ENCODE measurements at places on chromosomes 7 and 10.

- peak; percentile 90 for DNase-seq
Measured at GRCh38 chr10:31017534-31018355, 13.9 kb downstream of the ZNF438 start.

DNA sequence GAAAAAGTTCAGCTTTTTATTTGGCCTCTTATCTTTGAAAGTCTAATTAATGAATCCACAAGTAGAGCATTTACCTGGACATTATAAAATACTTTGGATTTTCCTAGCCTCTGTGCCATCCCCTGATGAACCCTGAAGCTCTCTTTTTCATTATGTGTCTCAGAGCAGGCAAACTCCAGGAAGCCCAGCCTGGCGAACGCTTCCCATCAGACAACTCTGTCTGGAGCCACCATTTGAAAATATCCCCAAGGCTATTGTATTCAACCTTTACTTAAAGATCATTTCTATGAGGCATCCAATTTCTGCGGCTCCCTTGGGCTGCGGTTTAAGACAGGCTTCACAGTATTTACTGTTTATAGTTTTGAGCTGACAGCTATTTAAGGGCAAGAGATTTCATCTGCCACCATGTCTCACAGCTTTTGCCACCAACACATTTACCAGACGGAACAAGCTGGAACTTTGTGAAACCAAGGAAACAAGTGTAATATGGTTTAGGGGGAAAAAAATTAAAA, 257.2 kb upstream of the GLI3 start:
- no peak for DNase-seq

DNA sequence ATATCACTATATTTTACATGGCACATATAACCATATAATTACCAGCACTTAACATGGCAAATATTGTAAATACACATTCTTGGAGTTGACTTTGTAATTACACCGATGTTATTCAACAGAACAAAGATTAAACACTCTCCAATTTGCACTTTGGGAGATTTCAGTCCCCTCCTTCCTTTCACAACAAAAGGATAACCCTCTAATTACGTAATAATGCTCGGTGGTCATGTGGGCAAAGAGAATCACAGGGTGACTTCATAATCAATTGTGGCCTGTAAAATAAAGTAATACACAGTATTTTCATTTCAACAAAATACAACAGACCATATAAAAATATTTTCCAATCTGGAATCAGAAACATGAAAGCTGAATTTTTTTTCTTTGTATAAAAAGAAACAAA, 73.2 kb downstream of the RHOBTB1 start:
- no peak for DNase-seq

GRCh38 chr7:1669064-1669951, 769 bp upstream of the ELFN1 start:
- peak; percentile 90 for DNase-seq

DNA sequence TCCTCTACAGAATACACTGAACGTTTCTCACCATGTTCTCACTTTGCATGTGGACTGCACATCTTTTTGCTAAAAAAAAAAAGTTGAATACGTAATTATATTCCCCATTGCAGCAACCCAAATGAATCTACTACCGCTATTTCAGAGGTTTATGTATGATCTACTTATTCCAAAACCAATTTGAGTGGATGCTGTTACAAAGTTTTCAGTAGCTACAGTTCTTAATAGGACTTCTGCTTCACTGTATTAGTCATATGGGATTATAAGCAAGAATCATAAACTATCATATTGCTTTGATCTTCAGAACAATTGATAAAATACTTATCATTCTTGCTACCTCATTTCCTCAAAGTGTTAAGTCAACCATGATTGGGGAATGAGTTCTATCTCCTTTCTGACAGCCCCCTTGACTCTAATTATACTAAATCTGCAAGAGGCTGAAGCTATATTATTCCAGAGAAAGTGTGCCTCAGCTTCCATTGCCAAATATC, 257.0 kb downstream of the PARD3 start:
- no peak for DNase-seq

GRCh38 chr10:77226452-77226851, 411.2 kb downstream of the KCNMA1 start:
- no peak for DNase-seq

DNA sequence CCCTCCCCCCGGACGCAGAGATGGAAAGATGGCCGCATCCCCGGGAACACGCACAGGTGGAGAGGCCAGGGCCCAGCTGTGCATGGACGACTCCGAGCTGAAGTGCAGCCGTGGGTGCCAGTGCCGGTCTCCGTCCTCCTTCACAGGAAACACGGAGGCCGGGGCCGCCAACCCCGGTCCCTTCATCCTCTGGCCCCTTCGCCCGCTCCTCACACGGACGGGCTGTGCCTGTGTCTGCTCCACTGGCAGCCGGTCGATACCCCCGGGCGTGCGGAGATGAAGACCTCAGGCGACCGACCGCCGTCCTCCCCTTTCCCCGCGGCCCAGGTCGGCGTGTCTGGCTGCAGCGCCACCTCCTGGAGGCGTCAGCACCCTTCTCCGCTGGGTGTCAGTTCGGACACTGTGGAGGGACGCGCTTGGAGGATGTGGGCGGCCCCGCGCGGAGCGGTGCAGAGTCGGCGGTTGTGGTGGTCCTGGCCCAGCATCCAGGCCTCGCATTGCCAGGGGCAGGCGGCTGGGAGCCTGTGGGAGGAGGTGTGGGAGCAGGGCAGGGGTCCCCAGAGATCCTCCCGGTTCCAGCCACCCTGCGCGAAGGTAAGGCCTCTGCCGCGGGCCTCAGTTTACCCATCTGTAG, 9.9 kb downstream of the ZNF511 start:
- peak; percentile 82 for DNase-seq

GRCh38 chr10:100371482-100372027, 24.5 kb downstream of the SCD start:
- no peak for DNase-seq

- no peak for DNase-seq
Measured at GRCh38 chr10:111077479-111077784, 603 bp downstream of the ADRA2A start.

DNA sequence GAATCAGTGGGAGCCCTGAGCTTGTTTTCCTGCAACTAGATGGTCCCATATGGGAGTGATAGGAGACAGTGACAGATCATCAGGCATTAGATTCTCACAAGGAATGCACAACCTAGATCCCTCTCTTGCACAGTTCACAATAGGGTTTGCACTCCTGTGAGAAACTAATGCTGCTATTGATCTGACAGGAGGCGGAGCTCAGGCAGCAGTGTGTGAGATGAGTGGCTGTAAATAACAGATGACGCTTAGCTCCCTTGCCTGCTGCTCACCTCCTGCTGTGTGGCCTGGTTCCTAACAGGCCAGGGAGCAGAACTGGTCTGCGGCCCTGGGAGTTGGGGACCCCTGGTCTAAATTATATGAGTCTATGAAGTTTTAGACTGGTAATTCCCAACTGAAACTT, 3.9 kb downstream of the MIOS start:
- peak; percentile 84 for DNase-seq

DNA sequence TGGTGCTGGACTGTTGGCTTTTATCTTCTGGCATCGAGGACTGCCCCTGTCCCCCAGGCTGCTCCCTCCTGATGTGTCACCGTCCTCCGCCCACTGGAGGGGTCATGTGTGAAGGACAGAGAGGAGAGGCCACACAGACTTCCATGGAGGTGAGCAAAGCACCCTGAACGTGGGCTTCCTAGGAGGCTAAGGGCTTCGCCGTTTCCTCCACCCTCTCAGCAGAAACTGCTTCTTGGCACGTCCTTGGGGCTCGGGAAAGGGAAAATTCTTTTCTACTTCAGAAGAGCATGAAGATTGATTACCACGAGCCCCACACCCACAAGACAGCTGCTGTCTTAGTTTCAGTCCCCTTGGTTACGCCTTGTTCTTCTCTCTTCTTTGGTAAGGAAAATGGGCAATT, 218.2 kb downstream of the CCDC3 start:
- no peak for DNase-seq

GRCh38 chr10:130453721-130454542, 317.7 kb downstream of the GLRX3 start:
- no peak for DNase-seq

DNA sequence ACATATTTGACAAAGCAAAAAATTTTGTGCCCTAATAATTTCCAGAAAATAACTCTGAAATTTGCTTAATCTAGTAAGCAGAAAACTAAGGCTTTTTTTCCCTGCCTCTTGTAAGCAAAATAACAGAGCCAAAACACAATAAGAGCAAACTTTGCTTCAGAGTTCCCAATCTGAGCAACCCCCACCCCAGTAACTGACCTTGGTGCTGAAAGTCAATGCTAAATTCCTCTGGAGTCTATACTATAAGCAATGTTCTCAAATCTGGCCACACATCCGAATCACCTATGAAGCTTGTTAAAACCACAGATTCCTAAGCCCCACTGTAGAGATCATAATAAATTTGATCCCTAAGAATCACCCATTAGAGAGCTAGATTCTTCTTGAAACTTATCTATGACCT, 150.5 kb downstream of the ELAPOR2 start:
- no peak for DNase-seq

DNA sequence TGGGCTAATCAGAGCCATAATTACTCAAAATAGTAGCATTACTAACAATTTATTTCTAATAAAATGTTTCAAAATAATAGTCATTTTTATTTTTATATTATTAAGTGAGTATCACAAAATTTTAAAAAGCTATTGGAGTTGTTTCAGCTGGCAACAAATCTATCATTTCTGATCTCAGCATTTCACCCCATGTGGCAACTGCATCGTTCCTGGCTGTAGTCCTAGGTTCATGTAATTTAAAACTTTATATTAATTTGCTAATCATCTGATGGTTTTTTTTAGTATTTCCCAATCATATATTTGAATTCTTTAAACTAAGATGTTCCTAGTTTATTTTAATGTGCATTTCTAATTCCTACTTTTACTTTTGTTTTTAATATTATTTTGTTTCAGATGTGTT, 293.0 kb upstream of the AKR1E2 start:
- no peak for DNase-seq

DNA sequence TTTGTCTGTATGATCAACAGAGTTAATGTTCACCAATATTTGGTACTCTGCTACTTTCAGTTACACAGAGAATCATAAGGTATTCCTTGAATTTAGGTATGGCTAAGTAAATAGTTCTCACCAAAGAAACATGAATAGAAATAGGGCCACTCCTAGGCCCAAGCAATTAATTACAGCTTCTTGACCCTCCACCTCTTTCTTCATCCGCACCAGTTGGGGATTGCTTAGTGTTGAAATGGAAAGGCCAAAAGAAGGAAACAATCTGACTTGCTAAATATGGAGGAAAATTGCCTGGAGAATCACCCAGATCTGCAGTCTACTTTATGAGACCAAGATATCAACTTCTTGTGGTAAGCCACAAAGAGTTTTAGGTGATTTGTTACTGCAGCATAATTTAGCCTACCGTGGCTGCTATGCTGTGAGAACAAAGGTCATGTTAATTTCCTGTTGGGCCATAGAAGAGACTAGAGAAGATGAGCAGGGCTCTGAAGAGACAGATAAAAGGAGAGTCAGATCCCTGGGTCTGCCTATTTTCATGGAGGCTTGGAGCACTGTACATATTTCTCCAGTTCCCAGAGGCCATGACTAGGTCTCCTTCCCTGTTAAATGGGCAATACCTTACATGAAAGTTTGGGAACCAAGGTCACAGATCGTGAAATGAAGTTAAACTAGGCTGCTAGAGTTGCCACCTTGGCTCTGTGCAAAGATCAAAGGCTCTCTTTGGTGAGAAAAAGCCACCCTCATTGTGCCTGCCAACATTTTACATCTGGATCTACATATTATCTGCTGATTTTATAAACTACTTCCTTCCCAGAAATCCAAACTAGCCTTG, 93.3 kb upstream of the GDF10 start:
- no peak for DNase-seq

DNA sequence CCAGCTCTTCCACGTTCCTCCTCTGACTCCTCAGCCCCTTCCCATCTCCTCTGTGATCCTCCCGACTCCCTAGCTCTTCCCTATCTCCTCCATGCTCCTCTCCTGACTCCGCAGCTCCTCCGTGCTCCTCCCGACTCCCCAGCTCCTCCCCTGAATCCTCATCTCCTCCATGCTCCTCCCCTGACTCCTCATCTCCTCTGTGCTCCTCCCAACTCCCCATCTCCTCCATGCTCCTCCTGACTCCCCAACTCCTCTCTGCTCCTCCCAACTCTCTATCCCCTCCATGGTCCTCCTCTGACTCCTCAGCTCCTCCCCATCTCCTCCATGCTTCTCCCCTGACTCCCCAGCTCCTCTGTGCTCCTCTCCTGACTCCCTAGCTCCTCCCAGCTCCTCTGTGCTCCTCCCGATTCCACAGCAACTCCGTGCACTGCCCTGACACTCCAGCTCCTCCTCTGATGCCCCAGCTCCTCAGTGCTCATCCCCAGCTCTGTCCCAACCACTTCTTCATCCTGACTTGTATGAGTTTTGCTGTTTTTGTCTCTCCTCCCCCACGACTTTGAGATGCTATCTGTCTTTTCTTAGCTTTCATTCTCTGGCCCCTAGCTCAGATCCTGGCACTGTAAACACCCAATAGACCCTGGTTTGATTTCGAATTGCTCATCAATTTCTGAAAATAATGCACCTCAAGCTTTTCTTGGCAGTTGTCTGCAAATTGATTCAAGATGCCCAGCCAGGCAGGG, 38.3 kb downstream of the OAT start:
- no peak for DNase-seq

- no peak for DNase-seq
Measured at GRCh38 chr7:45155357-45155900, 2.2 kb upstream of the RAMP3 start.

DNA sequence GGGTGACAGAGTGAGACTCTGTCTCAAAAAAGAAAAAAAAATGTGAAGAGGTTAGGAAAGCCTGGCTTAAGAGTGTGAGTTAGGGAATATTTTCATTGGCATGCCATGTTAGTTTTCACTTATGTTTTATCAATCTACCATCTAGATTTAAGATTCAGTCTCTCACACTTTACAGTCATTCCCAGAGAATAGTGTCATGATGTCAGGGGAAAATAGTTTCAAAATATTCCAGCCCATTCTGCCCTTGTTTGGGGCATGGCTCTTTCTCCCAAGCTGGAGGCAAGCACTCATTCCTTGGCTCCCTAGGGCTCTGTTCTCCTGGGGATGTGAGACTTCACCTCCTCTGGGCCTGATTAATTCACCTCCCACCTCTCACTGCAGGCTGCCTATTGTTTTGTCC, 331.5 kb downstream of the CXCL12 start:
- DNase-seq, result no peak

DNA sequence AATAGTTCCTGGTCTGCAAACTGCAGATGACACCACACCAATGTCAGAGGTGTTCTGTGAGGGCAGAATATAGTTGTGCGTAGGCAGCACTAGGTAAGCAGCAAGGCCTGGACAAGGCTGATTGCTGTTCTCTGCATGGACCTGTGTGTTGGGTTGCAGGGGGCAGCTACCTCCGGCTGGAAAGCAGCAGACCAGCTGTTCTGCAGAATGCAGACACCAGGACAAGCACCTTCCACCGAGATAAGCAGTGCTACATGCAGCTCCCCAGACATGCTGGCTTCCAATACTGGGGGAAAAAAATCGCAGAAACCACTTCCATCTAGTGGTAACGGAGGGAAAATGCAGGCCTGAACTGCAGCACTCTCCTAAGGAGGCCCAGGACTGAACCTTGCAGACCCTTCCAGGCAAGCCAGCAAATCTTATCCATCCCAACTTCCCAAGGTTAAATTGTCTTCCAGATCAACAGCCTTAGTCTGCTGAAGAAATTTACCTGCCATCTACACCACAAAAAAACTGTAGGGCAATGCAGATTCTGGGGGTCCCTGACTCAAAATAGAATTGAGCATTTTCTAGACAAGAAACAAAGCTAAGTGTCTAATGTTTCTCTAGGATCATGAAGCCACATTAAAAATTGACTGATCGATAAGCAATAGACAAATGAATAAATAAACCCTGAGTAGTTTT, 50.5 kb upstream of the COBL start:
- peak; percentile 84 for DNase-seq

GRCh38 chr10:440127-440526, 249.3 kb downstream of the DIP2C start:
- no peak for DNase-seq

- DNase-seq, result peak; percentile 21
Measured at GRCh38 chr10:132420469-132420980, 23.5 kb downstream of the PWWP2B start.
